ENCODE measurements at places on chromosomes 4 and X. TPM values are rescaled to one million over a fixed set of nuclear protein-coding genes. Genes with fewer than 3 reads are reported as not detected.
A peak's percentile ranks its signal among the peaks of the same experiment; 100 is the strongest.

FDCSP gene
- not detected for total RNA-seq

GPAT3 gene
- total RNA-seq: 2.7 TPM

CORIN gene
- 0.34 TPM for total RNA-seq

RAB41 gene
- not detected for total RNA-seq

OPHN1 gene
- 0.04 TPM for total RNA-seq

TMSB15A gene
- total RNA-seq: 0.54 TPM

GRCh38 chr4:8192748-8193738 lies 6.0 kb upstream of the SH3TC1 start:
- DNase-seq: peak; percentile 69

- no peak for DNase-seq
Measured at GRCh38 chr4:139242511-139243051, 37.4 kb downstream of the MGARP start.

DNA sequence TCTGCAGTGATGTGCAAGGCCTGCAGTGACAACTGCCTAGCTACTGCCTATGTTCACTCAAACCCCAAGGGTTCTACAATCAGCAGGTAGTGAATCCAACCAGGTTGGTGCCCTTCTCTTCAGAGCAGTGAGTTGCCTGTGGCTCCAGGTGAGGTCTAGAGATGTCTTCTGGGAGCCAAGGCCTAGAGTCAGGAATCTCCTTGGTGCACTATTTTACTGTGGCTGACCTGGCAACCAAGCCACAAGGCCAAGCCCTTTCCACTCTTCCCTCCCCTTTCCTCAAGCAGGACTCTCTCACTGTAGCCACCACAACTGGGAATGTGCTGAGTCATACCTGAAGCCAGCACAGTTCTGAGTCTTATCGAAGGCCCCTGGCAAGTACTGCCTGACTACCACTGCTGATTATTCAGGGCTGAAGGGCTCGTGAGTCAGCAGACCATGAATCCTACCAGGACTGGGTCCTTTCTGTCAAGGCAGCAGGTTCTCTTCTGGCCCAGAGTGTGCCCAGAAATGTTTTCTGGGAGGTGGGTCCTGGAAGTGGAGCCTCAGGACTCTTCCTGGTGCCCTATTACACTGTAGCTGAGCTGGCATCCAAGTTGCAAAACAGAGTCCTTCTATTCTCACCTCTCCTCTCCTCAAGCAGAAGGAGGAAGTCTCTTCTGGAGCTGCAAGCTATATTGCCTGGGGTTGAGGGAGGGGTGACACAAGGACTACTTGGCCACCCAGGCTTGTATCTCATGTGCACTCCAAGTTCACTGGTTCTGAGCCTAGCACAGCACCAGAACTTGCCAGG lies 111.6 kb downstream of the BTC start:
- no peak for DNase-seq

- no peak for DNase-seq
Measured at GRCh38 chrX:14997271-14997670, 124.0 kb downstream of the MOSPD2 start.

- no peak for DNase-seq
Measured at GRCh38 chrX:82764521-82764920, 743.6 kb upstream of the POU3F4 start.

- no peak for DNase-seq
Measured at GRCh38 chr4:101774807-101775206, 15.7 kb upstream of the BANK1 start.

- no peak for DNase-seq
Measured at GRCh38 chrX:37332055-37332454, 17.1 kb upstream of the PRRG1 start.

DNA sequence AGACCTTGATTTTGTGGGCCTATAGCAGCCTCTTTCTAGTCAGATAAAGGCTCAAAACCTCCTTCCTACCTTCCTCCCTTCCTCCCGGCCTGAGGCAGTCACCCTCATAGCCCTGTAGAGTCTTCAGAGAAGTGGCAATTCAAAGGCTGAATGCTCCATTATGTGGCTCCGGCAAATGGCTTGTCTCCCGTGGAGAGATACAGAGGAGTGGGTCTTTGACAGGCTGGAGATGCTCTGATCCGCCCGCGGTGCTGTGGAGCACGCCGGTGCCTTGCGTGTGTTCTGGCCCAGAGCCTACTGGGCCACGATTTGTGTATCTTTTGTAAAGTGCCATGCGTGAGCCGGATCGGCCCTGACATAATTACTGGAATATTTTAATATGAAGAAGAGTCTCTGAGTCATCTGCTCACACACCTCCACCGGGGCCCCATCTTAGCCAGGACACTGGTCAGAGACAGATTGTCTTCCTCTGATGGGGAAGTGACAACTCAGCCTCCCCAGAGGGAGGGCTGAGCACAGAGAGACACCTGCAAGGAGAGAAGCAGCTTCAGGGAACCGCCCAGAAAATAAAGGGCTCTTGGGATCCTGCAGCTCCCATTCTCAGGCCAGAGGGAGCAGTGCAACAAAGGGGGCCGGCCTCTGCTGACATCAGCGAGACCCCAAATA lies 88.7 kb downstream of the DCTD start:
- DNase-seq: no peak

- no peak for DNase-seq
Measured at GRCh38 chr4:69051576-69051943, 44.7 kb upstream of the UGT2B7 start.

DNA sequence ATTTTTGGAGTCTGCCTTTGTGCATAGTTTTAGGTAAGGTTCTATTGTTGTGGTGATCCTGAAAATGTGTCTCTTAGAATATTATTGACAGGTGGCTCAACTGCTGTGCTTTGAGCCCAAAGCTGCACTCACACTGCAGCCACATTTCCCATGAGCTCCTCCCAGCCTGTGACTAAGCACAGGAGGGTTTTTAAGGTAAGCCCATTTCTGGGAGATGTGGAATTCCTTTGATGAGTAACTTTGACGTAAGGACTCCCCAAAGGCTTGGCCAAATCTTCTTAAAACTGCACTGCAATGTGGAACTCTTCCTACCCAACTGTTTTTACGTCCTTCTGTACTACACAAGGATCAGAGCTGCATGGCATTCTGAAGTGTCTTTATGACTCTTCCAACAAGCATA lies 20.0 kb upstream of the TMPRSS11A start:
- DNase-seq: no peak

DNA sequence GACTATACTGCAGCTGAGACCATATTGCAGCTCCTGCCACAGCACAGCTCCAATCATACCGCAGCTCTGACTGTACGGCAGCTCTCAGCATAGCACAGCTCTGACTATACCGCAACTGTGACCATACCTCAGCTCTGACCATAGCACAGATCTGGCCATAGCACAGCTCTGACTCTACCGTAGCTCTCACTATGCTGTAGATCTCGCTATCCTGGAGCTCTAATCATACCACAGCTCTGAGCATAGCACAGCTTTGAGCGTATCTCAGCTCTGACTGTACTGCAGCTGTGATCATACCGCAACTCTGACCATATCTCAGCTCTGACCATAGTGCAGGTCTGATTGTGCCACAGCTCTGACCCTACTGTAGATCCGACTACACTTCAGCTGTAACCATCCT lies 139.2 kb downstream of the ASMT start:
- no peak for DNase-seq

DNA sequence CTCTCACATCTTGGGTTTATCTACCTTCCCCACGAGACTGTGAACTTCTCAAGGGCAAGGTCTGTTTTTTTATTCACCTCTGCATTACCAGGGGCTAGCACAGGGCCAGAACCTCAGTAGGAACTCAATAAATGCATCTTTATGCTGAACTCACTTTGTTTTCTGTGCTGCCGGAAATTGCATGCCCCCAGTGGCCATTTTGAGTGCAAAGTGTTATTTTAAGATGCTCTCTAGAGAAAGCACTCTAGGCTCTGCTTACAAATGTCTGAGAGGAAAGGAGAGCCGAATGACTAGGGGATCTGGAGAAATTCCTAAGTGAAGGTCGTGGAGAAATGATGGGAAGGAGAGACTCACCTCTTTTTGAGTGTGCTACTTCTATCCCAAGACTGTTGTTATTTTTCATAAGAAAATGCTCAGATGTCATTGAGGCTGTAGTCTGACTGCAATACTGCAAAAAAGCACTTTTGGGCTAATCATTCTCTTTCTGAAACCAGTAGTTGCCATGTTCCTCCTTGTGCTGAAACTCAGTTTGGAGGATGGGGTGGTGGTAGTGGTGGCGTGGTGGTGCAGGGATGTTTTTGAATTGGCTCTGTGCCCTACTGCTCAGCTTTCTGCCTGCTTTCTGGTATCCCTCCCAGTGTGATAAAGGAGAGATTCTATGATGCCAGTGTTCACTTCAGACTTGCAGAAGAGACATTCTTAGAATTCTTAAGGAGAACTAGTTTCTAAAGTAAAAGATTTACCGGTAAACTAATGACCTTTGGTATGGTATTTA lies 41.3 kb downstream of the DOCK11 start:
- peak; percentile 64 for DNase-seq

GRCh38 chrX:137118136-137118535 lies 84.3 kb upstream of the GPR101 start:
- DNase-seq: no peak

All from activated CD8-positive, alpha-beta T cell treated with anti-CD3 and anti-CD28 coated beads for 36 hours (primary cell).